NCI-H526 treated with DMSO at 0.1 percent for 48 hours (cell line): ENCODE measurements at places on chromosomes 7 and 10.

DNA sequence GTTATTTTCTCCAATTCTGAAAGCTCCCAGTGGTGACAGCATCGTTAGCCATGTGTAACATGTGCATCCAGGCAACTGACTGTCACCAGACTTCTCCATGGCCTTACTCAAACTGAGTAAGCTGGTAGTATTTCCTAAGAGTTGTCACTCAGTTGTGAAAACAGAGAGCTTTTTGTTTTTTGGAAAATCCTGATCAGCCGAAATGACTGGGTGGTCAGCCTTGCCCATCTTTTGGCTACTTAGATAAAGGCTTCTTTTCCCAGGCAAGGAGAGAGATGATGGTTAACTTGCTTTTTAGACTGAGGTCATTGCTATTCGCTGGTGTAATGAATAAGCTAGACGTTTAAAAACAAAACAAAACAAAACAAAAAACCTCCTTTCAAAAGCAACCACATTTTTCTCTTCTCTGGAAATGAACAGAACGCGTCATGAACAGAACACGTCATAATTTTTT, 159.5 kb upstream of the KLF14 start:
- no peak for DNase-seq

DNA sequence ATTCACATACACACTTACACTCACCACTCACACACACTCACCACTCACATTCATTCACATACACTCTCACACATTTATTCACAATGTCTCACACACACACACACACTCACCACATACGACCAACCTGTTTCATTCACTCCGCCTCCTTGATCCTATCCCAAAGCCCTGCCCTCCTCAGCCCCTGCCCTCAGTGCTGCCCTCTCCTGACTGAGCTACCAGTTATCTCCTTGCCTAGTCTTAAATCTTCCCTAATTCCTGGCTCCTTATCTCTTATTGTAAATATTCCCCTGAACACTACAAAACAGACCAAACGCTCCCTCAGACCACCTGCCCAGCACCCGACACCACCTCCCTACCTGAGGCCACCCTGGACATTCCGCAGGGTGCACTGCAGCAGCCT, 26.1 kb upstream of the C10orf120 start:
- DNase-seq: no peak

DNA sequence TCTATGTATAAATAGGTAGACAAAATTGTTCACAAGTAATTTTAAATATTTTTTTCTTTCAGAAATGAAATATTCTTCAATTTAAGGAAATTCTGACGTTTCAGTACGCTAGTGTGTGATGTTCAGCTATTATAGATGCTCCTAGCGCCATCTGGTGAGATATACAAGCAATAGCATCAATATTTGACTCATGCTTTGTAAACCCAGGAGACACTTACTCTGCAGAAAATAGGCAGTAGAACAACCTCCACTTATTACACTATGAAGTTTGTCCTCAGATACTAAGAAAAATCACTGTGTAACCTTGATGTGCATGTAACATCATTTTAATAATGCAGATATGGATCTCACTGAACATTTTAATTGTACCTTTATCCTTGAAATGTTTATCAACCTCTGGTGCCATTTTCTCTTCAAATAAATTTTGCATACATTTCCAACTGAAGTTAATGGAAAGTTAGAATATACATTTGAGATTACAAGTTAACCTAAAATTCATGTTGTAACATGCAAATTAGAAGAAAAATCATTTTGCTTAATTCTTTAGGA, 151.5 kb upstream of the FAM3C start:
- peak; percentile 78 for DNase-seq

GRCh38 chr7:100867776-100868485, 744 bp downstream of the TRIP6 start:
- no peak for DNase-seq
